ENCODE measurements at places on chromosomes 5 and 9. TPM values are rescaled to one million over a fixed set of nuclear protein-coding genes. Genes with fewer than 3 reads are reported as not detected.
A peak's percentile ranks its signal among the peaks of the same experiment; 100 is the strongest.

Gene STING1
- total RNA-seq: 70.2 TPM

Gene OLFML2A
- total RNA-seq: 33.7 TPM

- no peak for DNase-seq
Observed at GRCh38 chr9:125361837-125362531, 100.4 kb downstream of the GAPVD1 start.

DNA sequence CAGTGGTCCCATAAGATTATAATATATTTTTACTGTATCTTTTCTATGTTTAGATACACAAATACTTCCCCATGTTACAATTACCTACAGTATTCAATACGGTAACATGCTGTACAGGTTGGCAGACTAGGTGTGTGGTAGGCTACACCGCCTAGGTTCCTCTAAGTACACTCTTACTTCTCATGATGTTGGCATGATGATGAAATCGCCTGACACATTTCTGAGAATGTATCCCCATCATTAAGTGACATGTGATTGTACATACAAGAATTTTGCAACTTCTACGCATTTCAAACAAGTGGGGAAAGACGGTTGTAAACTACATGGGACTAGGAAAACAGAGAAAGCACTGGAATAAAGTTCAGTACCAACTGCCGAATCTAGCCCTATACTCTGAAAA lies 53.3 kb downstream of the SETX start:
- DNase-seq: peak; percentile 40

DNA sequence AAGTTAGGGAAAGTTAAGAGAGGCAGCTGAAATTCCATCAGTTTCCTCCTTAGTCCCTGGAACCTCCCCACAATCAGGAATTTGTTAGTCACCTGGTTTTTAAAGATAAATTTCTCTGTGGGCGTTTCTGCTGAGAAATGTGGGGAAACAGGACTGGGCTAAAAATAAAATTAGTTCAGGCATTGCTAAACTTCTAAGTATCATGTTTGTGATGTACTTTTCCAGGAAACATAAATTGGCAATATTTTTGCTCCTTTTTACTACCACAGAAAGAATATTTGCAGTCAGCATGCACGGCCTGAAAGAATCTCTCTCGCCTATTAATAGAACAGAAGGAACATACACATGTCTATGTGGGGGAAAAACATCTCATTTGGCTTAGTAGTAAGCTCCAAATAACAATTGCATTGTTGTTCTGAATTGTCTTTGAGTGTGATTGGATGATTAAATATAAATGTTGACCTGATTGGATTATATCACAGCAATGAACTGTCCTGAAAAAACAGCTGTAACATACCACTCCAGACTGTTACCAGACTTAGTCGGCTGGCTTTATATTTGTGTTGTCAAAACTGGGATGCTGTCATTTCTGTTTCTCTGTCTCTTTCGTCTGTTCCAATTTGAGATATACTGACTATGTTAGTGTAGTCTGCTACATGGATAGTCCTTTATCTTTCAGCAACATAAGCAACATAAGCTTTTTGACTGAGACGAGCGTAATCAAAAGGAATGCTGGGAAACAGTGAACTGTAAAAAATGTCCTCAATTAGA lies 12.9 kb downstream of the TJP2 start:
- peak; percentile 77 for DNase-seq

DNA sequence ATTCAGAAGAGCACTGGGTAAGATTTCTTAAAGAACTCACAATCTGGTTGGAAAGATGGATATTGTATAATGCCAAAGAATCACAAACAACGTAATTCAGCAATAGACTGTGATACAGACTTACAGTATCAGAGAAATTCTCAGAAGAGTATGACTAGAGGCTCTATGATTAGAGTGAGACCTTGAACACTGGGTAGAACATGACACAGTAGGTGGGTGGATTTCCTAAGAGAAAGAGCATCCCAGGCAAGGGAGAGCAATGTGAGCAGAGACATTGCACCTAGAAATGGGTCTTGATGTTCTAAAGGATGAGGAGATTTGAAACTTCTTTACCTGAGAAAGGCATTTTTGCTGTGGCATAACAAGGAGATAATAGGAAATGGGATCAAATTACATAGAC lies 27.3 kb upstream of the CAST start:
- no peak for DNase-seq

DNA sequence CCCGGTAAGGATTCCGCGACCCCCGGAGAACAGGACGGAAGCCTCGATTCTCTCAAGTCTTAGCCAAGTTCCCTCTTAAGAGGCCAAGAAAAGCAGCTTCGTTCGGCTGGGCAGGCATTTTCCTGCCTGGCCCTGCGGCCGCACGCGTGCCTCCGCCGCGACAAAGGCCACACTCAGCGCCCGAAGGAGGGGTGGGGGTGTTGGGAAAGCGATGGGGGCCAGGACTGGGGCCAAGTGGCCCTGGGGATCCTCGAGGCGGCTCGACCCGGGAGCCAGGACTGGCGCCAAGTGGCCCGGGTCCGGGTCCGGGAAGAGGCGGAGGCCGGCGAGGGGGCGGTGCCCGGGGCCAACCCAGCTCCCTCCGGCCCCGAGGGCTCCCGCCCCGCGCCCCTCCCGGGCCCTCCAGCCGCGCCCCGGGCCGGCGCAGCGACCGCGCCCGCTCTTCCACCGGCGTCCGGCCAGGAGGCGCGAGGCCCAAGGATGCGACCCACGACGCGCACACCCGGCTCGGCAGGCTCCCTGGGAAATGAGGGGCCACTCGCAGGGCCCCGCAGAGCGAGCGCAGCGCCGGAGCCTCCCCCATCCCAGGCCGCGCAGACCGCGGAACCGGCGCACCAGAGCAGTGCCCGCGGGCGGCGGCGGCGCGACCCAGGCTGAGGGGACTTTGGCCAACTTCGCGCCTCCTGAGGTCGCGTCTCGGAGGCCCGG lies 756 bp downstream of the VAV2 start:
- DNase-seq: no peak

- DNase-seq: no peak
Observed at GRCh38 chr9:71130521-71130920, 9.1 kb upstream of the TRPM3 start.

Gene MLANA
- total RNA-seq: not detected

Gene LHX3
- total RNA-seq: not detected

DNA sequence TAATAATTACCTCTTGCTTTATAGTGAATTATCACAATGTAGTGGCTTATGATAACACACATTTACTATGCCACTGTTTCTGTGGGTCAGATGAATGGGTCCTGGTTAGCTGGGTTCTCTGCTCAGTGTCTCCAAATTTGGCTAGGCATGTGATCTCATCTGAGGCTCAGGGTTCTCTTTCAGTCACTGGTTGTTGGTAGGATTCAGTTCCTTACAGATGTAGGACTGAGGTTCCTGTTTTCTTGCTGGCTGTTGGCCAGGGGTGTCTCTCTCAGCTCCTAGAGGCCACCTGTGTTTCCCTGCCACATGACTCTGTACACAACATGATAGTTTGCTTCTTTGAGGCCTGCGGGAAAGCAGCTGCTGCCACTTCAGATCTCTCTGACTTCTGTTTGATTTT lies 7.1 kb downstream of the NFX1 start:
- DNase-seq: no peak

- DNase-seq: no peak
Observed at GRCh38 chr5:157348049-157348400, 82.1 kb downstream of the CYFIP2 start.

Gene IL13
- not detected for total RNA-seq

Gene CDH6
- total RNA-seq: 9.8 TPM

GRCh38 chr5:54090495-54091120 lies 219.8 kb downstream of the ARL15 start:
- peak; percentile 72 for DNase-seq

- DNase-seq: no peak
Observed at GRCh38 chr5:76782444-76782843, 36.4 kb upstream of the F2RL1 start.
